ENCODE measurements at places on chromosomes 2 and 18.

DNA sequence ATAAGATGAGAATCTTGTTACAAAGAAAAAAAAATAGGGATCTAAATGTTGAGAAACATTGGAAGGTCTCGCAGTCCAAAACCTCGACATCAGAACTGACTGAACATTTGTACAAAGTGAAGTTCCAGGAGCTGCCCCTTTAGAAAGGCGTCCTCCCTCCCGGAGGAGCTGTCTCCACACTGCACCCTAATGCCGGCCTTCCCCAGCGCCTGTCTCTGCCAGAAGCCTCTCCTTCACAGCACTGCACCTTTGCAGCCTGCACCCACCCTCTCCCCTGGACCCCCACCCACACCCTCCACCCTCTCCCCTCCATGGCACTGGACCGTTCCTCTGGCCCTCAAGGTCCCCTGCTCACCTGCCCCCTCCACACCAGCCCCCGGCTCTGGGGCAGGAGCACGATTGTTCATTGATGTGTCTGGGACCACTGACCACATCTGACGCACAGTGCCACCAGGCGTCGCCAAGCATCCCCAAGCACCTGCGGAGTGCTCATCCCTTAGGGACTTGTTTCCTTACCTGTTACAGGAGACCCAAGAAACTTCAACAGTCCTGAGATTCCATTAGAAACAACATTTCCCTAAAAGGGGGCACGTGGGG, 90.3 kb upstream of the SNTG2 start:
- DNase-seq = no peak

- no peak for DNase-seq
These were observed 31.3 kb downstream of the CYP27C1 start for GRCh38 chr2:127188797-127189196.

GRCh38 chr2:215772003-215772402, 241.3 kb downstream of the MREG start:
- DNase-seq = no peak

GRCh38 chr18:76620321-76621170, 125.5 kb upstream of the ZNF516 start:
- DNase-seq = no peak

DNA sequence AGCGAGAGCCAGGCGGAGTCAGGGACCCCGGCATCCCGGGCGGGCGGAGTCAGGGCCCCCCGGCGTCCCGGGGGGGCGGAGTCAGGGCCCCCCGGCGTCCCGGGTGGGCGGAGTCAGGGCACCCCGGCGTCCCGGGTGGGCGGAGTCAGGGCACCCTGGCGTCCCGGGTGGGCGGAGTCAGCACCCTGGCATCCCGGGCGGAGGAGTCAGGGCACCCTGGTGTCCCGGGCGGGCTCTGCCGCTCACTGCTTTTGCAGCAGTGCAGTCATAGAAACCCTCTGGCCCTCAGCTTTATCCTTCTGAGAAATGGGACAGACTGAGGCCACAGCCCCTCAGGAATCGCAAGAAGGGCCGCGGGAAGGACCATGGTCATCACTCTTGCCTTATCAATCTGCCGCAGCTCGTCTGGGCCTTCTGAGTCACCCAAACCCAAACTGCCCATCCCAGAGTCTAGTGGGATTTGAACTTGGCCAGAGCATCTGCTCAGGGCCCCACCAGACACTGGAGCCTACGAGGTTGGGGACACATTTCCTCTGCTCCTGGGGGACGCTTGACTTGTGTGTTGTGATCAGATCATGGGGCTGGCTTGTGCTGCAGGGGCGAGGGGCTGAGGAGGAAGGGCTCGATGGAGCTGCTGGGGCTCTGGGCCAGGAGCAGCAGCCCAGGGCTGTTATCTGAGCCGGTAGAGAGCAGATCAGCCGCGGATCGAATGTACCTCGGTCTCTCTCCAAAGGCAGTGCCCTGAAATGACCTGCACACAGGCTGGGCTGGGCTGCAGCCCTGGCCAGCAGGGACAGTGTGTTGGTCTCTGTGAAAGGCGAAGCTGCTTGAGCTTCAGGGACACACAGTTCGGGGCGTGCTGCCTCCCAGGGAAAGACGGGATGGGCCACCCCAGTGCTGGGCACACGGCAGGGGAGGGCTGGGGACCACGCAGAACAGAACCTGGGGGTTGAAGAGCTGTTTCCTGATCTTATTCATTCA, 290.1 kb upstream of the HDAC4 start:
- no peak for DNase-seq

DNA sequence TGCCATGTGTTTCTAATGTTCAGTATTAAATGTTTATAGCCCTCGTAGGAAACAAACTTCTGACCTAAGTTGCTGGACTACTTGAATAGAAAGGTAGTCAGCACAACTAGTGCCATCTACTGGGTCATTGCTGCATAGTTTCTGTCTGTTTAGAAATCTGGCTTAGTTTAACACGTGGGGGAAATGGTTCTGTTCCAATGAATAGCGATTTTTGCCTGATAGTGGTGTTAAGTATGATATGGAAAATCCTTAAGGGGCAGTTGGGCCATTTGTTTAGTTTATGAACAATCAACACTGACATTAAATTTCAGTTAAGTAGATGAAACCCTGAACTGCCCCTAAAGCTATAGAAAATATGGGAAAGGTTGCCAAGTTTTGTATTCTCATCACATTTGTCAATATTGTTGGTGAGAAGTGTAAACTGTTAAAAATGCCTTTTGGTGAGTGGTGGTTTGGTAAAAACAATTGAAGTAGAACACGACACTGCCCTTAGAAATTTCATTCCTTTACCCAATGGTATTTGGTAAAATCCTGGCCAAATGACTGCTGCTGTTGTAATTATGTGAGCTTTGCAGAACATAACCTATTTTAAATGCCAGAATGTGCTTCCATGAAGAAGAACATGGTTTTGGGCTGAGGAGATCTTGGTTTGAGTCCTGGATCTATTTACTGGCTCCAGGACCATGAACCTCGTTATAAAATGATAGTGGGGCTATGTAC, 13.2 kb downstream of the NABP1 start:
- peak; percentile 54 for DNase-seq

- DNase-seq = no peak
These were observed 90.3 kb downstream of the PIK3C3 start for GRCh38 chr18:42045346-42045745.

DNA sequence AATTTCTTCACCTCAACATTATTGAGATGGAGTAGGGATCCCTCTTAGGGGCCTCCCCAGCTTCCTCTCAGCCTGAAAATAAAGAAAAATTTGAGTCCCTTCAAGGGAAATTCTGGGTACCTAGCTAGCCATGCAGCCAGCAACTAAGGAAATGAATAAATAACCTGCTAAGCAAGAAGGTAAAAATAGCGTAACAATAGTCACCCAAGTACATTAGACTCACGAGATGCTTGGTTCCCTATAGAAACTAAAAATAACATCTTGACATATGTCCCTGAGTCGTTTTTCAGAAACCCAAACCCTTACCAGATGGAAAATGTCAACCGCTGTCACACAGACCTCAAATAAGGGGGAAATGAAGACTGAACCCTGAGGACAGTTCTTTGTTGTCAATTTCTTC, 51.9 kb downstream of the CACNB4 start:
- no peak for DNase-seq

GRCh38 chr18:55453186-55453585, 134.8 kb downstream of the TCF4 start:
- DNase-seq = no peak

DNA sequence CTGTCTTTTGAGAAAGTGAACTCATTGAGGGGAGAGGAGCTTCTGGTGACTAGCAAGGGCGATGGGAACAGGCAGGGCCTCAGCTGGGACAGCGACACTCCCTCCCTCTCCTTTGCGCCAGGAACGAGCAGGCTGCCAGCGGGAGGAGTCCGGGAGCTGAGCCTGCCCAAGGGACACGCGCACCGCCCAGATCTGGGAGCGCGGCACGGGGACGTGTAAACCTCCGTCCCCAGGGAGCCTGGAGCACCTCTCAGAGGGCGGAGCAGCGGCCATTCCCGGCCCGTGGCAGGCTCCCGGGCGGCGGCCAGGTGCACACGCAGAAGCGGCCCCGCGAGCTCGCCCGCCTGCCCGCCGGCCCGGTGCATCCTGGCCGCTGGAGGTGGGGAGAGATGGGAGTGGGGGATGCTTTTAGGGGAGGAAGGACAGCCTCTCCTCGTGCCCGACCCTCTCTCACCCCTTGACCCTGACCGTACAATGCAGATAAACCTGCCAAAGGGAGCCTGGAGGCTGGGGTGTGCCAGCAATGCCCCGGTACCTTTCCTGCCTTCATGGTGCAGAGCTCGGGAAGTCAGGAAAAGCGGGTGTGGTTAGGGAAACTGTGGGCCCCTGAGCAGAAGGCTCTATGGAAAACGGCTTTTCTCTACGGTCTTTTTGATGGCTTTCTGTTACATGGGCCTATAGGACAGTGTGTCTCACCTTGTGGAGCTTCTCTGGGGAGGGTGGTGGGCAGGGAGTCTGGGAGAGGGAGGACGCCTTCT, 2.2 kb downstream of the AQP4 start:
- no peak for DNase-seq

DNA sequence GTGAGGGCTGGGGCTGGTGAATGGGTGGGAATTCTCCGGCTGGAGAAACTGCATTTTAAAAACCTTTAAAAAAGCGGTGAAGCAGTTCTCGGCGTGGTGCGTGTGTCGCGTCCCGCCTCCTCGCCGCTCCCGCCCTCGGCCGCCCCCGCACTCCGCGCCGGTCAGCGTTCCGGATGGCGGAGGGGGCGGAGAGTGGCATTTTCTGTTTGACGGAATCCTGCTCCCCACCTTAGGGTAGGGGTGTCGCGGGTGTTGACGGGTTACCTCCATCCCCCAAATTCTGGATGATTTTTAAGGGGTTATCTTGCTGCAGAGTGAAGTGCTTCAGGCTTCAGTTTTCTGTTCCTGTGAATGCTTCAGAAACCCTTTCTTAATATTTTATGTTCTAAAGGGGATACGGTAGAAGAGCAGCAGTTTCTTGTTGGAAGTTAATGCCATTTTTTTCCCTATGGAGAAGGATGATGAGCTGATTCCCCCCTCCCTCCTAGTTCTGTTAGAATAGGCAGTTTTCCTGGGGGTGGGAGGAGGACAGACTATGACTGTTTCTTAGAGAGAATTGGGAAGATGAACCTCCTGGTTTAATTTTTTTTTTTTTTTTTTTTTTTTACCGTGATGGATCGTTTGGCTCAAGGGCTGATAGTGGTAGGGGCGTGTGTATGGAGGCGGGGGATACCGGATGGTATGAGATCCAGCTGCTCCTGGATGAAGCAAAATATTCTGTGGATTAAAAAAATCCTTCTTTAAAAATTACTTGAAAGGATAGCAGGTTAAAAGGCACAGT, 756 bp downstream of the ABI2 start:
- no peak for DNase-seq
